Gastroesophageal sphincter (tissue), 4 donors: ENCODE measurements at places on chromosomes 4 and X.

DNA sequence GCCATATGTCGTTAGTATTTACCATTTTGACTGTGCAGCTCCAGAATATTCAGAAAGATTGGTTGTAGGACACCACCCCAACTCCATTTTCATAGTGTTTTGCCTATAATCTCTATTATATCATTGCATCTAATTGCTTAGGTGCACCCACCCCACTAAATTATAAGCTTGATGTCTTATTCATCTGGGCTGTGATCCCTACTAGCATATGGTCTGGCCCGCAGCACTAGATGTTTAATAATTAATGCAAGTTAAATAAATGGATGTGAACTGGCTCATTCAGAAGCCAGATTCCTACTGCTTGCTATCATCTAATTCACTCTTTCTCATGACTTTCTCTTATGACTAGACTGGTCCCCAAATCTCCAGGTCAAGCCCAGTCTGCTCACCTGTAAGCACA lies 143.5 kb downstream of the RELL1 start:
- no peak for ATAC-seq

DNA sequence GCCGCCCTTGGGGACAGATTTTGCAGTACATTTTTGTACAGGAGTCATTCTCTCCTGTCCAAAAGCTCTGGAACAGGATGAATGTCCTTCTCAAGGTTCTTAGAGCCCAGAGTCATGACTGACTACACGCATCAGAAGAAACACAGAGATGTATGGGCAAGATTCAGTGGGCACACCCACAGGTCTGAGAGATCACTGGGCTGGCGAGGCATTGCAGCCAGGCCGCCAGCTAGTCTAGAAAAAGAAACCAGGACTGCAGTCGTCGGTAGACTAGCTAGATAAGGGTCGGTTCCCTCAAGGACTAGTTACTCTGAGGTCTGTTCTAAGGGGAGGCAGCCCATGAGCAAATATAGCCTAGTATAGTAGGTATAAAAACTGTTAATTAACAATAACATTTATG lies 19.8 kb downstream of the GBA3 start:
- no peak for ATAC-seq

DNA sequence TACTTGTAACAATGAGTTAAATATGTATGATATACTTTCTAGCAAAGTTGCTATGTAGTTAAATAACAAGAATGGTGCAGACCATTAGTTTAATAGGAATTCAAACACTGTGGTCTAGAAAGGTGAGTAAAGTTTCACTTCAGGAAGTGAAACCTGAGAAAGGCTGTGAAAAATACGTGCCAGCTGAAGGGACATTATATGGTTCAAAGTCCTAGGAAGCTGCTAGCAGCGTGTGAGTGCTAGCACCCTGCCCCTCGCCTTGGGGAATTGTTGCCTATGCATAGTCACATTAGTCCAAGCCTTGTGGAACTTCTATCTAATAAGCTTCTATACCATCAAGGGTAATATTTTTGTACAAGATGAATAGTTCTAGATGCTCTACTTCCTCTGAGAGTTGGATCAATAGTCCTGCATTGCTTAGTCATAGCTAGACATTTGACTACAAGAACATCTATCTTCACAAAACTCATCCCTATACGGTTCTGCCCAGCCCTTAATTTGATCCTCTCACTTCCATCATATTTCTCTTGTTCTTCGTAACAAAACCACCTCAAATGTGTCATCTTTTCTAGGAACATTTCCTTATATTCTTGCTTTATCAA lies 45.8 kb upstream of the ARSJ start:
- no peak for ATAC-seq

- ATAC-seq: no peak
Observed at GRCh38 chr4:168655182-168655581, 158.3 kb downstream of the PALLD start.

GRCh38 chr4:120299631-120300030 lies 233.0 kb upstream of the MAD2L1 start:
- ATAC-seq: no peak

GRCh38 chrX:123432361-123433150 lies 248.5 kb downstream of the GRIA3 start:
- ATAC-seq: no peak

- no peak for ATAC-seq
Observed at GRCh38 chr4:5979981-5980380, 38.2 kb downstream of the C4orf50 start.

GRCh38 chrX:23403849-23404248 lies 69.2 kb downstream of the PTCHD1 start:
- ATAC-seq: no peak

DNA sequence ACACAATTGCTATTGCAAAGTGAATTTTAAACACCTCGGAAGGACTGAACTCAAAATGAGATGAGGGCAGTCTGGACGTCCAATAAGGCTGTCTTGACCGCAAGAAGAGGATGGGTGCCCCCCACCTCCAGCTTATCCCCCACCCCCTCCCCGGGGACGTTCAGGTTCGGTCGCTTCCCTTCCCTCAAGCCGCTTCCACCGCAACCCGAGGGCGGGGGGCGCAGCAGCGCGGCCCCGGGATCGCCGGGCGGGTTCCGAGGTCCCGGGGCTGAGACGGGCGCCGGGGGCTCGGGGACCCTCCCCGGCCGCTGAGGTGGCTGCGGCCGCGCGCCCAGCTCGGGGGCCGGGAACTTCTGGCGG lies 480 bp downstream of the USP46 start:
- ATAC-seq: no peak

DNA sequence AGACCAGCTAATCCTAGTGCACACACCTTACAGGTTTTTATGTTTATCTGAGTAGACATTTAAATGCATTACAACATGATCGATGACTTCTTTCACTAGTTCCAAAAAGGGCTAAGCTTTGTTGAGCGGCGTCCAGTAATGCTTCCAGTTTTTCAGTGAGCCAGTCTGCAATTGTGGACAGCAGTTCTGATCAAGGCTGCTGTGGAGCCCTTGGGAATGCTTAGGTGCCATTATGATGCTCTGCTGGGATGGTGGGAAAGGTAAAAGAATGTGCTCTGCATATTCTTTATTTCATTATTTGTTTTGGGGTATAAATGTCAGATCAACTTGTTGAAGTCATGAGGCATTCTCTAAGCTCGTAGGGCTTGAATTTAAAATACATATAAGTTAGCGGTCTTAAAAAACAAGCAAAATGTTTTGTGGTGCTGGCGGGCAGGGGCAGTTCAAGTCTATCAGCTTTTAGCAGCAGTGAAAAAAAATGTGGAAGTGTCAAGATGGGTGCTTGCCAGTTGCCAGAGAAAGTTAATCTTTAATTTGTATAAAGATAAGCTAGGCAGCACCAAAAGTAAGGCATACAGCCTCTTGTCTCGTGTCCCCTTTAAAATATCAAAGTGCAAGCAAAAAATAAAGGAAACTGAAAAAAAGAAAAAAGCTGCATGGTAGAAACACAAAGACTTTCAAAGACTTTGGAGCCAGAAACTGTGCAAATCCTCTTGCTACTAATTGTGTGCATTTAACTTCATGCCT lies 5.8 kb downstream of the MID1IP1 start:
- no peak for ATAC-seq

DNA sequence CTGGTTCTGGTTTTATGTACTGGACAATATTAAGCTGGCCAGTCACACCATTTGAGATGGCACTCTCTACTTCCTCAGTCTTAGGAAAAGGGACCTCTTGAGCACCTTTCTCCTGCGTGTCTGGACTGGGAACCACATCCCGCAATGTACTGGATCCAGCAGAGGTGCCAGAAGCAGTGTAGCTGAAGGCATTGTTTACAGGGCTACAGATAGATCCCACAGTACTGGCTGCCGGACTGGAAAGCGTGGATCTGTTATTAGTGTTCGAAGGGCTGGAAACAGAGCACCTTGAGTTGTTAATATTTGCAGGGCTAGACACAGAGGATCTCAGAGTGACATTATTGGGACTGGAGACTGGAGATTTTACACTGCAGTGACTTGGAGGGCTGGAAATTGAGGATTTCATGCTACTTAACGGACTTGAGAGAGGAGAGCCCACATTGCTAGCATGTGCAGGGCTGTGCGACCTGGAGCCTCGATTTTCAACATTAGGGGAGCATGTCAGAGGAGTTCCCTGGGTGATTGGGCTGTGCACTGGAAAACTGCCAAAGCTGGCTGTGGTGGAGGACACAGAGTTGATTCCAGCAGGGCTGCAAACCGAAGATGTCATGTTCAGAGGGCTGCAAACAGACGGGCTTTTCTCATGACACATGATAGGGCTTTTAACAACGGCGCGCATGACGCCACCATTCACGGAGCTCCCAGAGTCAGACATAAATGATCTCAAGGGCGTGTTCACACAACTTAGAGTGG lies 6.4 kb downstream of the NR3C2 start:
- ATAC-seq: no peak

DNA sequence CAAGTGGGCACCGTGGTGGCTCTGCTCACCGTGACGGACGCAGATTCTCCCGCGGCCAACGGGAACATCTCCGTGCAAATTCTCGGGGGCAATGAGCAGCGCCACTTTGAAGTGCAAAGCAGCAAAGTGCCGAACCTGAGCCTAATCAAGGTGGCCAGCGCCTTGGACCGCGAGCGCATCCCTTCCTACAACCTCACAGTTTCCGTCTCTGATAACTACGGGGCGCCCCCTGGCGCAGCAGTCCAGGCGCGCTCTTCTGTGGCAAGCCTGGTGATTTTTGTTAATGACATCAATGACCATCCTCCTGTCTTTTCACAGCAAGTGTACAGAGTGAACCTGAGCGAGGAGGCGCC lies 2.7 kb downstream of the FAT4 start:
- ATAC-seq: no peak

DNA sequence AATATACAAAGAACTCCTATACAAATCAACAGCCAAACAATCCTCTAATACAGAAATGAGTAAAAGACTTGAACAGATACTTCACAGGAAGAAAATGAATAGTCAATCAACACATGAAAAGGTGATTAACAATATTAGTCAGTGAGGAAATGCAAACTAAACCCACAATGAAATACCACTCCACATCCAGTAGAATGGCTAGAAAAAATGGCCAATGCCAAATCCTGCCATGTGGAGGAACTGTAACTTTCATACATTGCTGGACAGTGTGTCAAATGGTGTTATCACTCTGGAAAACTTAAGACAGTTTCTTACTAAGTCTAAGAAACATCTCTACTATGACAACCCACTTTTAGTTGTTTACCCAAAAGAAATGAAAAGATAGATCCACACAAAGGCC lies 59.5 kb downstream of the NSG1 start:
- ATAC-seq: no peak

DNA sequence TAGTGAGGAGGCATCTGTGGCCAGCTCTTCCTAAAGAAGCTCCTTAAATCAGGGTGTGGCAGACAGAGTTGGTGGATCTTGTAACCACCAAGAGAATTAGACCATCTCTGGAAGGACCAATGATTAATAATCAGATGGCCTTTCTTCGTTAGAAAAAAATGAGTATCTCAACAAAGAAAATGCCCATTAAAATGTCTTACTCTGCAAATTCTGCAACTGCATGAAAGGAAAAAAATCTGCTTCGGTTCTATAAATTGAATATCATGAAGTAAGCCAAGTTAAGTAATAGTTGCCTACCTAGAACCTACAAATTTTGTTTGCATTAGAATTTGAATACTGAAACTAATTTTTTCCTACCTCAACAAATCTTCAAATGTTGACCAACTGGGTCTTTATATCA lies 4.2 kb upstream of the DCLK2 start:
- no peak for ATAC-seq

DNA sequence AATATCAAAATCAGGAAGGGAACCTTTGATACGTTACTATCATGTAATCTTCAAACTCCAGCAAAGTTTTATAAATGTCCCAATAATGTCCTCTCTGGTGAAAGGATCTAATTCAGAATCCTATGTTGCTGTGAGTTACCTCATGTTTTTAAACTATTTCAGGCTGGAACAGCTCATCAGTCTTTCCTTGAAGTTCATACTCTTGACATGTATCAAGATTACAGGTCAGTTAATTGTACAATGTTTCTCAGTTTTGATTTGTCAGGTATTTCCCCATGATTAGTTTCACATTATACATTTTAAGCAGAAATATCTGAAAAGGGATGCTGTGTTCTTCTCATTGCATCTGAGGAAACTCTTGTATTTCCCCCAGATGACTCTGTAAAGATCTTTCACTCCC lies 136.5 kb upstream of the HS3ST1 start:
- no peak for ATAC-seq

- no peak for ATAC-seq
Observed at GRCh38 chr4:36056136-36056535, 188.2 kb downstream of the ARAP2 start.

GRCh38 chrX:48909703-48910294 lies 1.6 kb downstream of the SLC35A2 start:
- ATAC-seq: no peak

DNA sequence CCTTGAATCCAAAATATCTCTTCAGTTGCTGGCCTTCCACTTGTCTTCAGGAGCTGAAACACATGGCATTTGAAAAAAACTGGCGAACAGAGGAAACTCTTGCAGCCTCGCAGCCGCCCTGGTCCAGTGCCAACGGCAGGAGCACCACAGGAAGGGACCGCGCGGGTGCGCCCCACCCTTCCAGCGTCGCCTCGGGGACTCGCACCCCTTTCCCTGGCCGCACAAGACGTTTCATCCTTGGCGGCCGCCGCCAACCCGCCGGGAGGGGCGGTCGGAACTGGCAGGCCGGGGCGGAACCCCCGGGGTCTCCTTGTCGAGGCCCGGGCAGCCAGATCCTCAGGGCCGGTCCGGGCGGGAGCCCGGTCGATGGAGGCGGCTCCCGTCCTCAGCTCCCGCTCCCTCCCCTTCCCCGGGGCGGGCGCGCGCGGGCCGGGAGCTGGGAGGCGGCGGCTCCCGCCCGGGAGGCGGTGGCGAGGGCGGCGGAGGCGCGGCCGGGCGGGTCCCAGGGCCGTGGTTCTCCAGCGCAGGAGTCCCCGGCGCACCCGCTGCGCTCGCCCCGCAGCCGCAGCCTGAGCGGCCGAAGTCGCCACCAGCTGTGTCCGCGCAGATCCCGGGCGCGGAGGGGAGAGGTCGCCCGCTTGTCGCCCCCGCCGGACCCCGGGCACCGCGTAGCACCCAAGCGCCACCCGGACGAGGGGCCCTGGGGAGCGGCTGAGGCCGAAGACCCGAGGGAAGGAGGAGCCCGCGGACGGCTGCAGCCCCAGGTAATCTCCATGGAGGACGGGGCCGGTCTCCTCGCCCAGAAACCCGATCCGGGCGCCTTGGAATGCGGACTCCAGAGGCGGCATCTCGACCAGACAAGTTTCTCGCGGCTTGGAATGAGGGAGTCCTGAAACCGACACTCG lies 886 bp upstream of the NDST3 start:
- ATAC-seq: peak; percentile 49

DNA sequence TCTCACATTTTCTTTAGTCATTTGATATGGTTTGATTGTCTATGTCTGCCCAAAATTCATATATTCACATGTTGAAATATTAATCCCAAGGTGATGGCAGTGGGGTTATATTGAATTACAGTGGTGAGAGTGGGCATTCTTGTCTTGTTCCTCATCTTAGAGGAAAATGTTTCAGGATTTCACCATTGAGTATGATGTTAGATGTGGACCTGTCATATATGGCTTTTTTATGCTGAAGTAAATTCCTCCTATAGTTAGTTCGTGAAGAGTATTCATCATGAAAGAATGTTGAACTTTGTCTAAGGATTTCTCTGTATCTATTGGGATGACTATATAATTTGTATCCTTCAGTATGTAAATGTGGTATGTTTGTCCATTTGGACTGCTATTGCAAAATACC lies 512.3 kb upstream of the EPHA5 start:
- ATAC-seq: no peak
